ENCODE measurements at places on chromosomes 6 and 20. TPM values are rescaled to one million over a fixed set of nuclear protein-coding genes. Genes with fewer than 3 reads are reported as not detected.

DNA sequence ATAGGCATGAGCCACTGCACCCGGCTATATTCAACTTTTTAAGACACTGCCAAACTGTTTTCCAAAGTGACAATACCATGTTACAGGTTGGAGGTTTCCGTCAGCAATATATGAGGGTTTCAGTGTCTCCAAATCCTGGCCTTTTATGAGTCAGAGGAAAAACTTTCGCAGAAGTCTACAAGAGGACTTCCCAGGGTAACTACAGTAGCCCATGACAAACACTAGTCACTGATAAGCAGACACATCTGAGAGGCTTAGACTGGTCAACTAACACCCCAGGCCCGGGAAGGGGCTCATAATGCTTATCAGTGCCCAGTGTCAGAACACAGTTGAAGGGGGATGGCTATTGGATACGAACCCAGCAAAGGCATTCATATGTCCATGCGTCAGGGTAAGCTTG, 85.4 kb downstream of the SOX4 start:
- H3K27me3 ChIP-seq, result no peaks in the 10 kb centered on the region
- no peak overlapping the region for H3K4me3 ChIP-seq
- peak; percentile 53 for DNase-seq
- H3K27ac ChIP-seq, result no peak overlapping the region
- H3K36me3 ChIP-seq, result no peaks in the 10 kb centered on the region

Gene MCCD1
- total RNA-seq, result 0.47 TPM

- no peak overlapping the region for H3K27ac ChIP-seq
- H3K27me3 ChIP-seq, result no peaks in the 10 kb centered on the region
- peak; percentile 23 for DNase-seq
- no peaks in the 10 kb centered on the region for H3K36me3 ChIP-seq
Observed at GRCh38 chr20:61531553-61532345, 279.7 kb downstream of the CDH4 start.

Gene ENPP4
- 12.2 TPM for total RNA-seq

DNA sequence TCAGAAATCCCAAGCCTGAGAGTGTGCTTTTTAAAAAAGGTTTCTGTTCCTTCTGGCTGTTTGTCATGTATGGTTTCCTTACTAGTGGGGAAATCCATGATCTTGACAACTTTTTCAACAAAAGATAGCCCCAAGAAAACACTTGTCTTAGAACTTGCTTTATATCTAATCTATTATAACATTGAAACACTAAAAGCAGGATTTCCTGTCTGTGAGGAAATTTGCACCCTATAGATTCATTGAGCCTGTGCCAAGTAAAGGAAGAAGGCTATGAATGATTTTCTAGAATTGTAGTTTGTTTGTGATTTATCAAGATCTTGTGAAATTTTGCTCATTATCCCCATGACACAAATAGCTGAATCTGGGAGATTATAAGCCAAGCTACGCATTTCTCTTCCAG, 238.6 kb upstream of the RIN2 start:
- peaks cover 3% of the 10 kb centered on the region for H3K27me3 ChIP-seq
- H3K36me3 ChIP-seq, result no peaks in the 10 kb centered on the region
- no peak overlapping the region for H3K27ac ChIP-seq
- DNase-seq, result no peak
- no peak overlapping the region for H3K4me3 ChIP-seq
- H3K4me1 ChIP-seq, result no peaks in the 10 kb centered on the region

DNA sequence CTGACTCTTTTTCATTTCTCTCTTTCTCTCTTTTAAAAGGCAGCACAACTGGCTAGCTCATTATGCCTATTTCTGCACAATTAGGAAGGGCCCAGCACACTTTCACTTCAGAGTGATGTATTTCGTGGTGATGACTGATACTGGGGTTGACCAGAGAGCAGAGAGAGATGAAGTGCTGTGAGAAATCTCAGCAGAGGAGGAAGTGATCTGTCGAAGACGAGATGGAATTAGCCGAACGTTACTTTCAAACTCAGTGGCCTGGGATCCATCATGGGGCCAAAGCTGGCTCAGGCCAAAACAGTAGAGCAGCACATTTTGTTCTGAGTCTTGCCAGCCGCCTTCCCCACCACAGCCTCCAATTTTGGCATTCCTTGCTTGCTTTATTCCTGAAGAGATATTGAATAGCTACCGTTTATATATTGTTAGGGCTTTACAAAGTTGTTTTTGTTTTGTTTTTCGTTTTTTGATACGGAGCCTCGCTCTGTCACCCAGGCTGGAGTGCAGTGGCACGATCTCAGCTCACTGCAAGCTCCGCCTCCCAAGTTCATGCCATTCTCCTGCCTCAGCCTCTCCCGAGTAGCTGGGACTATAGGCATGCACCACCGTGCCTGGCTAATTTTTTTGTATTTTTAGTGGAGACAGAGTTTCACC, 213.2 kb upstream of the ECI2 start:
- no peaks in the 10 kb centered on the region for H3K27me3 ChIP-seq
- DNase-seq, result no peak
- peaks cover 3% of the 10 kb centered on the region for H3K4me1 ChIP-seq
- no peaks in the 10 kb centered on the region for H3K36me3 ChIP-seq
- H3K4me3 ChIP-seq, result no peak overlapping the region
